ENCODE measurements at places on chromosomes 2 and 18. TPM values are rescaled to one million over a fixed set of nuclear protein-coding genes. Genes with fewer than 3 reads are reported as not detected.
A peak's percentile ranks its signal among the peaks of the same experiment; 100 is the strongest.

GRCh38 chr18:80148326-80149199 lies 39.5 kb downstream of the ADNP2 start:
- DNase-seq = no peak

DNA sequence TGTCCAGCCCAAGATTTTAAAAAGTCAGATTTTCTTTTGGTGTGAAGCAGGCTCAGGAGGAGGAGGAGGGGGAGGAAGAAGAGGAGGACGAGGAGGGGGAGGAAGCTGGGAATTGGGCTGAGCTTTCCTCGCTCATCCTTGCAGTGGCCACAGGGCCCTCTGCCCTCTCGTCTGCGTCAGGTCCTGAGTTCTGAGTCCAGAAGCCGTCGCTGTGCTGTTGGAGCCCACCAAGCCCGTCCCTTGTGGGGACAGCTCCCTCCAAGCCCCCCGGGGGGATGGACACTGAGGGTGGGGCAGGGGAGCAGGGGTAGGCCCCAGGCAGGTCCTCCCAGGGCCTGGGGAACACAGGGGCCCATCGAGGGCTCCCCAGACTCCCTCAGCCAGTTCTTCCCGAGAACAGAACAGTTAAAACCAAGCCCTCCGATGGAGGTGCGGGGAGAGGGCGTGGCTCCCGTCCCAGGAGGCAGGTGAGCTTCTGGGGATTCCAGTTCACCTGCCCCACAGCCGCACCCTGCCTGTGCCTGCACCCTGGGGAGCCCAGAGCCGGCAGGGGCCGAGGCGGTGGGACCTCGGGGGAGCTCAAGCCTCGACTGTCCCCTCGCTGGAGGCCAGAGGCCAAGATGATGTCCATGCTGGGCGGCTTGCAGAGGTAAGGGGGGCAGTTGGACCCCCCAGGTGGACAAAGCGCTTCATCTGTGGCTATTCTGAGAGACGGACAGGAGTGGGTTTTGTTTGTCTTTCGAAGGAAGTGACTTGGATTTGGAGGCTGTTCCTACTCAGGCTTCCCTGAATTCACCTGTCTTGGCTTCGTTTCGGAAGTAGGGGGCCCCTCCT lies at the start of gene GAL3ST2:
Gene GAL3ST2 (plus strand): TSS at position 487 of the 834 bp plus-strand sequence. CDS start 134 bp downstream, at position 621.
- DNase-seq = no peak

DNA sequence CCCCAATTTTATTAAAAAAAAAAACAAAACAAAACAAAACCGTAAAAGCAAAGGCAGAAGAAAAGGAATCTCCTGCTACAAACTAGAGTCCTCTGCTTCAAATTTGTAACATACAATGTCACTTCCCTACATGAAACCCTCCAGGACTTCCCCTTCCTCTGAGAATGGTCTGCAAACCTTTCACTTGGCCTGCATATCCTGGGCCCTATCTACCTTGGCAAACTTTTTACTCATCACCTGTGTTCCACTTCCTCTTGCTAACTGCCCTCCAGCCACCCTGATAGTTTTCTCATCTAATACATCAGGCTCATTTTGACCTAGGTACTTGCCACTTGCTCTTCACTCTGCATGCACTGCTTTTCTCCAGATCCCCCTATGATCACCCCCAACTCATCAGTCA lies 255.5 kb downstream of the ETAA1 start:
- DNase-seq = no peak

Gene RAB6C
- total RNA-seq = 1.2 TPM

Gene VIL1
- 0.73 TPM for total RNA-seq

Gene RAB17
- 0.36 TPM for total RNA-seq

Gene REG3G
- total RNA-seq = not detected

Gene TEX44
- total RNA-seq = not detected

Gene CSRNP3
- 98.3 TPM for total RNA-seq

DNA sequence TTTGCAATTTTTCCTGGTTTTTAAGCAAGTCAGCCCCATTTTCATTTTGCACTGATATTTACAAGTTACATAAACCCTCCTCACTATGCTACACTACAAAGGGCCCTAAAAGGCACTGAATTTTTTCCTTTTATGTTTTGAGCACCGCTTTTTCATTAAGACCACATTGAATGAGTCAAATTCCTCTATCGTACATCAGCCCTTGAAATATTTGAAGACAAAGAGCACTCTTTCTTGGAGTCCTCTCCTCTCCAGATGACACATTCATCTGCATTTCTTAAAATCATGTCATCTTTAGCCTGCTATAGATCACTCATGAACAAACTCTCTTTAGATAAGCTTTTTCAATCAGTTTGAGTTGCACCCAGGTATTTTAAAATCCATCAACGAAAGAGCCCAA lies 306.6 kb upstream of the SOX11 start:
- DNase-seq = no peak

DNA sequence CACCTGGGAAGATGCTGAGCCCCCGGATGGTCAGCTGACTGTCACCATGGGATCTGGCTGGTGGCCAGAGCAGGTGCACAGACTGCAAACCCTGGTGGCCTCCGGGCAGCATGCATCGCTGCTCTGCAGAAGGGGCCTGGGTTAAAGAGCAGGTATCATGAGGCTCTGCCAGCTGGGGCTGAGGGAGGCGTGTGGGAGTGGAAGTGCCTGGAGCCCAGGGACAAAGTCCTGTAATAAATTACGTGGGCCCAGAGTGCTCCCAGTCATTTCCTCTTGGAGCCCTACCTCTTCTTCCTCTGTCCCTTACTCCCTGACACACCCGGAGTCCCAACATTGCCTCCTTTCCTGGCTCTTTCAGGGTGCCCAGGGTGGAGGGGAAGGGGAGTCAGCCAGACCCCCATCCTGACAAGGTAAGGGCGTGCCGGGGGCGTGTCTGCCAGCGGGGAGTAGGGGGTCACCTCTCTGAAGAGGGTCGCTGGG lies at the start of gene MYO7B:
Gene MYO7B (plus strand): TSS at position 262 of the 480 bp plus-strand sequence. CDS start 24,040 bp downstream, outside the sequence.
- DNase-seq = no peak

Gene ACOXL
- total RNA-seq = 0.18 TPM

Gene FHOD3
- total RNA-seq = 38.0 TPM

Gene CTAGE1
- total RNA-seq = not detected

DNA sequence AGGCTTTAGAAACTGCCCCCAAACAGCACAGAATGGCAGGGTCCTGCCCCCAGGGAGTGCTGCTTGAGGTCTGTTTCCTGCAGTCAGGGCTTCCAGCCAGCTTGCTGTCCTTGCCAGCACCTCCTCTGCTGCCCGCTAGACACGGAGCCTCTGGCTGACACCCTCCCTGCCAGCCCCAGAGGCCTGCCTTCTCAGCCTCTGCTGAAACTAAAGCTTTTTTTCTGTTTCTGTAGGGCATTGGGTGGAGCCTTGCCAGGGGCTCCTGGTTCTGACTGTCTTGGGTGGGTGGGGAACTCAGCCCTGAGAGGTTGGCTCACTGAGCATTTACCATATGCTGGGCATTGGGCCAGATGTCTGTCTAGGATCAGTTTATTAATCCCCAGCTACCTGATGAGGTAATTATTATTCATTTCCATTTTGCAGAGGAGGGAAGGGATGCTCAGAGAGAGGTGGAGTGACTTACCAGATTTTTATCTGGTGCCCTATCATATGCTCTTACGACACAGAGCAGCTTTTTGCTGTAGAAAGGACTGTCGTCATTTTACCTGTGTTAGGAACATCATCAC lies 35.4 kb downstream of the INPP4A start:
- peak; percentile 60 for DNase-seq

DNA sequence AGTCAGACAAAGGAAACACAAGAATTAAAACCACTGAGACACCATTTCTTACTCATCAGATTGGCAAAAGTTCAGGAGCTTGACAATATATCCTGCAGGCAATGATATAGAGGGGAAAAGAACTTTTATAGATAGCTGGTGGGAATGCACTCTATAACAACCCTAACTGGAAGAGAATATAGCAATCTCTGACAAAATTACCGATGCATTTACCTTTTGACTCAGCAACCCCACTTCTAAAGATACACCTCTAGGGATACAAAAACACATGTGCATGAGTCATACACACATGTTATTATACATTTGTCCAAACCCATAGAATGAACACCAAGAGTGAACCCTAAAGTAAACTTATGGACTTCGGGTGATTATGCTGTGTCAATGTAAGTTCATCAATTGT lies 79.4 kb upstream of the SRD5A2 start:
- DNase-seq = no peak

Gene MPHOSPH10
- 22.0 TPM for total RNA-seq

Gene LNPK
- 54.4 TPM for total RNA-seq

- DNase-seq = no peak
These were observed 105.5 kb downstream of the ZEB2 start for GRCh38 chr2:144414324-144414845.

- DNase-seq = no peak
These were observed 49.3 kb upstream of the DNAJC10 start for GRCh38 chr2:182666674-182667314.

DNA sequence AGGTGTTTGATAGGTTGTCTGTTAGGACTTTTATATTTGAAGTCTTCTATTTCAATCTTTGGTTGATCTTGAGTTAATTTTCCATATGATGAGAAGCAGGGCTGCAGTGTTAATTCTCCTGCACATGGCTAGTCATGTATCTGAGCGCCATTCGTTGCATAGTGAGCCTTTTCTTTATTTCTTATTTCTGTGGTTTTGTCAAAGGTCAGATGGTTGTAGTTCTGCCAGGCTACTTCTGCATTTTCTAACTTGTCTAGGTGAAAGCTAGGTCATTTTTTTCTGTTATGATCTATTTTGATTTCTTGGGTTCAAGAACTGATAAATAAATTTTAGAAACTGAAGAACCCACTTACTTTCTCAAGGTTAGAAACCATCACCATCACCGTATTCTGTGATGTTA lies 56.7 kb downstream of the CCDC74A start:
- no peak for DNase-seq

DNA sequence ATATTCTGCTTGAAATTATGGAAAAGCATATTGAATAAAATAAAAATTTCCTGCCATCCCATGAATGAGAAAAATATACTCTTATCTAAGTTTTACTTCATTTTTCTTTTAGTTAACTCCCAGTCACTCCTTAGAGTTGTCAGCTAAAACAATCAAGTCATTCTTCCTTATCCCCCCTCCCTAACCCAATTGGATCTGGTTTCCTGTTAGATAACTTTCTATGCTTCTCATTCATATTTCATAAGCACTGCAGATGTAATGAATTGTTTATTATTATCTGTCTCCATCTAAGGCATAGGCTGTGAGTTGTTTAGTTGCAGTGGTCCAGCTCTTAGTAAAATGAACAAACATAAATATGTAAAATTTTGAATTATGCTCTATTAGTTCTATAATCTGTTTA lies 244.0 kb upstream of the GCFC2 start:
- DNase-seq = no peak

- no peak for DNase-seq
These were observed 68.4 kb downstream of the KIAA2012 start for GRCh38 chr2:202141329-202141947.

DNA sequence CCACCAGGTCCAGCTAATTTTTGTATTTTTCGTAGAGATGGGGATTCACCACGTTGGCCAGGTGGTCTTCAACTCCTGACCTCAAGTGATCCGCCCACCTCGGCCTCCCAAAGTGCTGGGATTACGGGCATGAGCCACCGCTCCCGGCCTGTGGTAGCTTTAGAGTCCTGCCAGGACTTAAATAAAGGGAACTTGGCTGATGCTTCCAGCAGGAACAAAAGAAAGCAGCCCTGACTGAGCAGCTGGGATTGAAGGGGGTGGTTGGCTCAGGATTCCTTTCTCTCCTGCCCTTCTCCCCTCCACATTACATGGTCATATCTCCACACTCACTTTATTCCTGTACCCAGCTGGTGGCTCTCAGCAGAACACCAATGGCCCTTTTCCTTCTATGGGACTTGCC lies 20.0 kb downstream of the EFHD1 start:
- DNase-seq = no peak

GRCh38 chr2:27915874-27916273 lies 25.3 kb downstream of the BABAM2 start:
- DNase-seq = no peak

Gene ITGB6
- total RNA-seq = 0.27 TPM

DNA sequence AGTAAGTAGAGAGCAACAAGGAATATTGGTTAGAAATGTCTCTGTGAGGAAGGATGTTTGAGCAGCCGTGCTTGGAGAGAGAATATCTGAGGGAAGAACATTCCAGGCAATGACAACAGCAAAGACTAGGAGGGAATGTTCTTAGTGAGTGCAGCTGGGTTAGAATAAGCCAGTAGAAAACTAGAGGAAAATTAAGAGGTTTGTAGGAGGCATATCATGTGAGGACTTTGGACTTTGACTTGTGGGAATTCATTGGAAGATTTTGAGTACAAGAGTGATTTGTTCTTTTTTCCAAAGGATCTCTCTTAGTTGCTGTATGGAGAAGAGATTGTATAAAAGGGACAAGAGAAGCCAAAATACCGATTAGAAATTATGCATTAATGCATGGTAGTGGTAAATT lies 47.2 kb downstream of the PPM1B start:
- no peak for DNase-seq

GRCh38 chr2:140759426-140760156 lies 1371.2 kb downstream of the LRP1B start:
- DNase-seq = no peak

Gene TUBA3E
- not detected for total RNA-seq

GRCh38 chr18:69978732-69979715 lies 31.4 kb upstream of the CD226 start:
- no peak for DNase-seq

Gene NR4A2
- 0.45 TPM for total RNA-seq

- no peak for DNase-seq
These were observed 146.1 kb downstream of the MTX2 start for GRCh38 chr2:176415174-176415895.

- no peak for DNase-seq
These were observed 8.3 kb upstream of the KLHL30 start for GRCh38 chr2:238130111-238130695.

- no peak for DNase-seq
These were observed 22.8 kb upstream of the DAW1 start for GRCh38 chr2:227848586-227848985.

- no peak for DNase-seq
These were observed 3.6 kb downstream of the ACP1 start for GRCh38 chr2:268323-268722.

- no peak for DNase-seq
These were observed 153.2 kb upstream of the MYT1L start for GRCh38 chr2:2484301-2484700.

Gene DSG1
- total RNA-seq = 0.27 TPM

GRCh38 chr2:125227843-125228392 lies 1202.8 kb downstream of the CNTNAP5 start:
- no peak for DNase-seq

Gene SERPINB12
- not detected for total RNA-seq

DNA sequence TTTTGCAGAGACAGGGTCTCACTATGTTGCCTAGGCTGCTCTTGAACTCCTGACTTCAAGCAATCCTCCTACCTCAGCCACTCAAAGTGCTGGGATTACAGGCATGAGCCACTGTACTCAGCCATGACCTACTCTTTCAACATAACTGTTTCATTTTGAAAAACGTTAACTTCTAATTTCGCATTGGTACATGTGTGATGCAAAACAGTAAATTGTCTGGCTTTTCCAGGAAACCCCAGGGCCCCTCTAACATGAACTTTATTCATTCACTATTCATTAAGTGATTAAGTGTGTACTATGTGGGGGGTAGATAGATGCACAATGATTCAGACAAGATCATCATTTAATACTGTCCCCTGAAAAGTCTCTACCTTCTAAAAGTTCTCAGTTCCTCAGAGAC lies 364.9 kb downstream of the SS18 start:
- DNase-seq = no peak

GRCh38 chr2:191866675-191867506 lies 20.0 kb upstream of the CAVIN2 start:
- no peak for DNase-seq

GRCh38 chr2:113111121-113111520 lies 16.3 kb upstream of the IL1RN start:
- no peak for DNase-seq

All from cerebellum (tissue), 4 donors.